ENCODE measurements at places on chromosomes 3 and 15.

DNA sequence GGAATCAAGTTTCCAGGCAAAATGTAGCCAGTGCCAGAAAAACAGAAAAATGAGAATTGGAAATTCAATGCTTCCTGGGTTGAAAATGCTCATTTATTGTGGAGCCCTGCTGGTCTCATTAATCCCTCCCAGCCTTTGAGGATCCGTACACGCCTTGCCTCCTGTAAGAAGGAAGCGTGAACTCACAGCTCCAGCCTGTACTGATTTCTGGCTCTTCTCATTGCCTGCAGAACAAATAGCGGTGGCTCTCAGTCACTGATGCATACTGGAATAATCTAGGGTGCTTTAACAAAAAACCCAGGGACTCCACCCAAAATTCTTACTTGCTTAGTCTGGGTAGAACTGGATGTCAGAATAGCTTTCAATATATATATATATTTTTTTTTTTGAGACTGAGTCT is 29.3 kb upstream of the SLC24A5 start:
- DNase-seq = no peak

- DNase-seq = peak; percentile 60
Observed at GRCh38 chr3:100602506-100603444, 6.6 kb upstream of the ADGRG7 start.

GRCh38 chr3:142120707-142121106 is 28.6 kb downstream of the TFDP2 start:
- DNase-seq = no peak

GRCh38 chr3:12810013-12810780 is 13.7 kb downstream of the CAND2 start:
- peak; percentile 89 for DNase-seq

- DNase-seq = no peak
Observed at GRCh38 chr3:21839176-21839575, 88.2 kb upstream of the ZNF385D start.

GRCh38 chr3:156456771-156457224 is 98.1 kb downstream of the SSR3 start:
- DNase-seq = peak; percentile 18

DNA sequence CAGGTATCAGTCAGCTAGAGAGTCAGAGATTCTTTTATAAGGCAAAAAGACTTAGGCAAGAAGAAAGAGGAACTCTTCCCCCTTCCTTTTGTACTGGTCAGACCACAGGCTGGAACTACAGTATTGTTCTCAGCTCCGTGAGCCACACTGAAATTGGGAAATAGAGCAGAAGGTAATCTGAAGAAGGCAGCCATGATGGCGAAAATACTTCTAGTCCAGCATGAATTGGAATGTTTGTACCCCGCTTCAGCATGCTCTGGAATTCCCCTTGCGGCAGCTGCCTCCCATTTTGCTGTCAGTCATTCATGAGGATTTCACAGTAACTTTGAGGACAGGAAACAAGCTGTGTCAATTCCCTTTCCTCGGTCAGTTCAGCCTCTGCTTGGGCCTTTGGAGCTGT is 96.2 kb downstream of the CORO2B start:
- DNase-seq = peak; percentile 70

- DNase-seq = peak; percentile 44
Observed at GRCh38 chr3:111072031-111072921, 660 bp downstream of the NECTIN3 start.

DNA sequence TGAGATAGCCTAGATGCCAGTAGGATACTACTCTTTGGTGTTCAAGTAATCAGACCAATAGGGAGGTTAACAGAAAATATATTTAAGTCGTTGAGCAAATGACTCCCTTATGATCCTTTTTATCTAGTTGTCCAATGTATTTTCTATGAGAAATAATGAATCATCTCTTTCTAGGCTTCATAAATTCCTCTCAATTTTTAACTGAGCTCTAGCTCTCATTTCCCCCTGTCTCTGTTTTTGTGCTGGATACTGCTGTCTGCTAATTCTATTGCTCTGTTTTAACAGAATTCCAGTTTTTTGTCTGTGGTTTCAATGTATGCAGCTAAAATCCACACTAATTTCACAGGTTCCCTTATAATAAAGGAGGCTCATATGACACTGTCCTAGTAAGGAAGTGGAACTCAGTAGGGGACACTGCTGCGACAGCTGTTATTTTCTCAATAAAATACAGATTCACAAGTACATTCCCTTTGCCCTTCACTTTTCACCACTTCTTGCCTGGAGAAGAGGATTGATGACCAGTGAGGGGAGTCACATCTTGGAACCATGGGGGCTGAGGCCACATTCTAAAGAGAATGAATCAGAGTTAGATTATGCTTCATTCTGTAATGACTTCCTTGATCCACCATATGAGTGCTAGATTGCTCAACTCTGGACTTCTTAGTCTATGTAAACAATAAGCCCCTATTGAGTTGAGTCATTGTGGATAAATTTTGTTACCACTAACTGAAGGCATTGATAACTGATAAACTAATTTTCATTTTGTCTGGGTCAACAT is 558.7 kb upstream of the KCNMB2 start:
- peak; percentile 92 for DNase-seq

GRCh38 chr15:60605879-60606307 is 127.0 kb upstream of the ICE2 start:
- no peak for DNase-seq

DNA sequence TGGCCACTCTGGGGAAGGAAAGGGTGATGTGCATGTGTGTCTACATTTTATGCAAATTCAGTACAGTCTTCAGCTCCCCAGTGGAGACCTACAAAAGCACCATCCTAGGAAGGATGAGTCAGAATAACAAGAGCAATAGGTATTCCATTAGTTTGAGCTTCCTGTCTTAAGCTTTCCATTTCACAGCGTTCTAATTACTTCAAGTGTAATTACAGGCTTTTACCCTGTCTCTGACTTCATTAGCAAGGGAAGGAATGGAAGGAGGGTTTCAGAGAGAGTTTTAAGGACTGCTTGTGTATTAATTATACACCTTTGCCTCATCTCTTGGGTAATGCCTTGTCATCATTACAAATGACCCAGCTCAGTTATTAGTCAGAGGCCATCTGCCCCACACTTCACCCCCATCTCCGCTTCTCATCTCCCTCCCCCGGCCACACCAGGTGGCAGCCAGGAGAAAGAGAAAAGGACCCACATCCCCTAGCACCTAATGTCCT is 202.8 kb upstream of the MRPL3 start:
- peak; percentile 88 for DNase-seq

- no peak for DNase-seq
Observed at GRCh38 chr3:85781806-85782205, 823.0 kb downstream of the CADM2 start.

GRCh38 chr3:71732637-71733036 is 7.4 kb upstream of the EIF4E3 start:
- DNase-seq = no peak

DNA sequence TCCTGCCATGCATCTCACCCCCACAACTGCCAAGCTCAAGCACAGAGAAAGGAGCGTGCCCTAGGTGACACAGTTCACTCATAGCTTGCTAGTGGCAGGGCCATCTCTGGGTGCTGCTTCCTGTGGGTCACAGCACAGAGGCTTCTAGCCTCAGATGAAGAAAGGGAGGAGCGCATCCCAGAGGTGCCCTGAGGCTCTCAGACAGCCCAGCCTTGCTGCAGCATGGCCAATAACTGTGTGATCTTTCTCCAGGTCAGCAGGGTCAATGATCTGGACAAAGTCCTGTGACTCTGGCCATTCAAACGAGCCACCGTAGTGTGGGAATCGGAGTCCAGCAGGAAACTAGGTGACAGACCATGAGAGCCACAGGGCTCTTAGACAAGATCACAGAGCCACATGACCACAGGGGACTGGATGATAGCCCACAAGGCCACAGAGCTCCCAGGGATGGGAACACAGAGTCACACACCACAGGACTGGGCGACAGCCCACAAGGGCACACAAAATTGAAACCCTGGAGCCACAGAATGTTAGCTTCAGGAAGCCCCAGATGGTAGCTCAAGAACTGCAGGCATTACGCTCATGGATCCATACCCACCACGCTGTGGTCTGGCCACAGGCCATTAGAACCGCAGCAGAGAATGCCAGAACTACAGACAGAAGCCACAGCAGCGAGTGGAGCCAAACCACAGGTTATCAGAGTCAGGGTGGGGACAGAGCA is 25.9 kb upstream of the GRIP2 start:
- DNase-seq = peak; percentile 2

- DNase-seq = no peak
Observed at GRCh38 chr3:144437989-144438388, 466.4 kb downstream of the DIPK2A start.

GRCh38 chr3:159813822-159814531 is 174.7 kb upstream of the IL12A start:
- DNase-seq = peak; percentile 78

- DNase-seq = peak; percentile 16
Observed at GRCh38 chr15:29773816-29774215, 48.5 kb downstream of the TJP1 start.

DNA sequence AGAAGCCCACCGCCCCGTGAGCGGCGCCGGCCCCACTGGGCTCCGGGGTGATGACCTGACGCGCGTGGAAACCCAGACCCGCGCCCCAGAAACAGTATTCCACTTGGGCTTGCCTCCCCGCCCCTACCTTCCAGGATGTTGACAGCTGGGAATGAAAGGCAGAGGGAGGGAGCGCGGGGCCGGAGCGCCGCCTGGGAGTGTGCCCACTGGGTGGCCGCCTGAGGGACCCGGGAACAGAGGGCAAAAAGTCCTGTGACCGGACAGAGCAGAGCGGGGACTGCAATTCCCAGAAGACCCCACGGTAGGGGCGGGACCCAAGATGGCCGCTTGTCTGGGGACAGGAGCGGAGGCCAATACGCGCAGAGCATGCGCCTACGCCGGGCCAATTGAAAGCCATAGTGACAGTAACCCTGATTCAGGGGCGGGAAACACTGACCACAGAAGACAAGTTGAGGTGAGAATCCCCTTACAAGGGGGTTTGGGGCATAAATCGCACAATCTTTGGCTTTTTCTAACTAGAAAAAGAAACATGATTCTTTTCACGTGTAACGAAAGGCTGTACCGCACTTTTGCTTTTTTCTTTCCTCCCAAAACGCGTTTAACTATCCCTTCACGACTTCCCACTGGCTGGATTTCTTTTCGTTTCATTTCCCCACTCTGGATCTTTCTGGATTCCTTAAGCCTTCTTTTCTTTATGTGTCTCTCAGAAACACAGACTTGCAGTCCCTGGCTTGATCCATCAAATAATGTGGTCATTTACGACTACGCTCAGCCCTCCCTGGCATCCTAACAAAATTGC is at the start of gene FHIT:
Gene FHIT (minus strand): TSS at position 279 of the 799 bp plus-strand sequence.
- DNase-seq = peak; percentile 96

DNA sequence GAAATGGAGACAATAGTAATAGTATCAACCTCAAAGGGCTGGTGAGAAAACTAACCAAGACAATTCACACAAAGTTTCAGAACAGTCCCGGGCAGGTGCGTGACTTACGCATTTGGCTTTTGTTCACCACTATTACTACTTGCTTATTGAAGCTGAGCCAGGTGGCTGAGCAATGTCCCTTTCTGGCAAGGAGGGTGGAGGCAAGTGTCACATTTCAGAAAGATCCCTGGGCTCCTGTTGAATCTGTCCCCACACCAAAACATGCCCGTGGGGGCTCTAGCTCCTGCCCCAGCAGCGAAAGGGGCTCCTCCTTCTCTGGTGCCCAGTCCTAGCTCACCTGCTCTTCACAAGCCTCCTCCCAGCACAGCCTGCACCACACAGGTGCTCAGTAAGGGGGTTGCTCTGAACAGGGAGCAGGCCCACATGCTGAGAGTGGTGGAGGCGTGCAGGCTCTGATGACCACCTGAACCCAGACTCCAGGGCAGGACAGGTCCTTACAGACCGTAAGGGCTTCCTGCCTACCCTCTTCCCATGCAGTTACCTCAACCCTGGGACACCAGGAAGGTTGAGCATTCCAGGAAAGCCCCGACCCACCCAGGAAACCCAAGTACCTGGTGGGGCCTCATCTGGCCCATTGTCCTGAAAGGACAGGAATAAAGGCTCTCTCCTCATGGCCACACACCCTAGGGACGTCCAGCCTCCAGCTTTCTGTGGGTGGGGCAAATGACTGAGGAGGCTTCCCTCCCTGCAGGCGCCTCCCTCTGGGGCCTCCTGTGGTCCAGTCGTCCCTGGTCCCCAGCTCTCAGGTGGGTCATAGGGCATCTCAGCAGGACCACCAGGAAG is 32.6 kb downstream of the SEMA7A start:
- peak; percentile 72 for DNase-seq

DNA sequence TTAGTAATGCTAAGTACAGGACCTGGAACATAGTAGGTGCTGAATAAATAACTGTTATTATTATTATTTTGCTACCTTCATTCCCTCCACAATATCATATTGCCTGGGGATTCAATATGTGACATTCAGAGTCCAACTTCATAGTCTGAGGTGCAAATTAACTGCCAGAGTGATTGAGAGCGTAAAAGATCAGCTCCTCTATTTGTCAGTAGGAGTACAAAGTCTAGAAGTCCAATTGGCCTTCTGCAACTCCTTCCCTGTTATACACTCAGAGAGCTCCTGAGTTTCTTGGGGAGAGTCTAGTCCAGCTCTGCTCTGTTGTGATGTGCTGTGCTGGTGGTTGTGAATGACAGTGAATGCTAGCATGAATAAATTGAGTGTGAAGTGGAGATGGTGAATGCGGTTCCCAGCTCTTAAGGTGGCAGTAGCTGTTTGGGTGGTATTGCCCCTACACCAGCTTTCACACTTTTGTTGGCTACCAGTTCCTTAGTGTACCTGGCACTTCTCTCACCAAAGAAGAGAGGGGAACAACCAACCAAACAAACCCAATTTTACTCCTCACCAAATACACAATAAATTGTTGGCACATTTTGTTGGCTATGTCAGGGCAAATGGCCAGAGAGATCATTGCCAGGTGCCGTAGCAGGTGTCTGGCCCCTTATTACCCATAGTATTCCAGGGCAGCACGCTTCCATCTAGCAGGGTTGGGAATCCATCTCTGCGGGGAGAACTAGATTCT is 270.1 kb upstream of the TBL1XR1 start:
- no peak for DNase-seq

DNA sequence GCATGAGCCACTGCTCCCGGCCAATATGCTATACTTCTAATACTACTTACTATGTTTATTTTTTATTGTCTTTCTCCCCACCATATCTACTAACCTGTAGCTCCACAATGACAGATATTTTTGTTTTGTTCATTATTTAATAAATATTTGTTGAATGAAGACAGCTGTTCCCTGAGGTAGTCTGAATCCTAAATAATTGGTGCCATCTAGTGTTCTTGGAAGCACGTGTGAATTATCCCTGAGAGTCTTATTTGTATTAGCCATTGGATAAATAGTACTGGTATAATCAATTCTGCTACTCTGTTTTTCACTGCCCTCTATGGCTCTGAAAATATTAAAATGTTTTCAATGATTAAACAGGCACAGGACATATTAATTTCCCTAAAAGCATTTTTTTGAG is 5.6 kb upstream of the APPL1 start:
- DNase-seq = peak; percentile 25

GRCh38 chr3:37588758-37589157 is 272.9 kb upstream of the CTDSPL start:
- DNase-seq = no peak

GRCh38 chr3:83065851-83066460 is 1304.5 kb upstream of the GBE1 start:
- no peak for DNase-seq

Measured in kidney tubule cell (primary cell).